Cardiac fibroblast (primary cell): ENCODE measurements at places on chromosomes 11 and 22.

GRCh38 chr11:111329306-111330204 is 31.2 kb downstream of the POU2AF3 start:
- DNase-seq = no peak

- DNase-seq = no peak
Observed at GRCh38 chr11:80034801-80035200, 594.0 kb upstream of the TENM4 start.

DNA sequence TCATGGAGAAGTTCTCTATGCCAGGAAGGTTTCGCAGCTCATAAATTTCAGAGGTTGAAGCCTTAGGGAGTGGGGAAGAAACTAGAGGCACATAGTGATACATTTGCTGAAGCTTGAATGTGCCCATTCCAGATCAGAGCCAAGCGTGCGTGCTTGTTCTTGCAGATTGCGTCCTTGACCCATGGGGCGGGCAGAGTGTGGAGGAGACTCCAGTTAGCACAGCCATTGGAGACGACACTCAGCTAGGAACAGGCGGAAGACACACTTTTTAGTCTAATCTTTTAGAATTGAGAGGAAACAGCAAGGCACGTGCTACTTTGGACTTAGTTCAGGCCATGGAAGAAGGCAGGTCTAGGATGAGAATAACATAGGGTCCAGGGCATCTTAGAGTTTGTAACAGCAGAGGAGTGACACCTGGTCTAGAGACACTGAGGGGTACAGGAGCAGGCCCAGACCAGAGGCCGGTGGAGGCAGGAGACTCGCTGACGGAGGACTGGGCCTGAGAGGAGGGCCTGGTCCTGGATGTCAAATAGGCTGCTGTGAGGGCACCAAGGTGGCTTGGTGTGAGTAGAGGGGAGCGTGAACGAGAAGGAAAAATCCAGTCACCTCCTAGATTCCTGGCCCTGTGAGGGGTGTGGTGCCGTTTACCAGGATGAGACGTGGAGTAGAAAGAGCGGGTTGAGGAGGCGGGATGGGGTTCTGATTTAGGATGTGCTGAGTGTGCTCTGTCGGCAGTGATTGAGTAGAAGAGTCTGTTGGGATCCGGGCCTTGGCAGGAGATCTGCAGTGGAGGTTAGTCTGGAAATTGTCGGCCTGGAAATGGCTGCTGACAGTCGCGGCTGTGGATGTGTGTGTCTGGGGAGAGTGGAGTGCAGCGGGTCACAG is 154.7 kb downstream of the TBC1D22A start:
- no peak for DNase-seq

DNA sequence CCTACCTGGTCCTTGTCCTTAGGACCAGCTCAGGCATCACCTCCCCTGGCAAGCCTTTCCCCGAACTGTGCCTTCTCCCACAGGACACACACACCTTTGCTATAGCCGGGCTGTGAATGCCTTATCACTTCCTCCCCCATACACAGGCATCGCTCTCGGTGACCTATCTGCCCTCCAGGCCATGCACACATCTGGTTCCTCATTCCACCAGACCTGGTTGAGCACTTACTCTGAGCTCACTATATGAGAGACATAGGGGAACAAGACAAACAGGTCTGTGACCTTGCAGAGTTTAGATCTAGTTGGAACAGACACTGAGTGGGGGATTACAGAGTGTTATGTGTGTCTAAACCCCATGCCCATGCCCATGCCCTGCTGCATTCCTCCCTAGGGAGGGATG is 3.1 kb upstream of the BCR start:
- DNase-seq = no peak

DNA sequence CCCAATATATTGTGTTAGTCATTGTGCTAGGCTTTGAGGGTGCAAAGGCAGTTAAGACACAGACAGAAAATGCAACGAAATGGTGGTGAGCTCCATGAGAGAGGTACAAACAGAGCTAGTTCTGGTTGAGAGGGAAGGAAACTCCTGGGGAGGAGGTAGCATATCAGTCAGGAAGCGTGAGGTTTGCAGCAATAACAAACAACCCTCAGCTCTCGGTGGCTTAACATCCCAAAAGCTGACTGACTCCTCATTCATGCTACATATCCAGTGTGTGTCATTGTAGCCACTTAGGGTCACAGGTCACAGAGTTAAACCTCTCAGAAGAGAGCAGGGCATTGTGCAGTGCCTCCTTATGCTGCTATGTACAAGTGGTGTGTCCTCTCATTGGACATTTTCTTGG is 1.7 kb upstream of the ST14 start:
- DNase-seq = no peak

GRCh38 chr11:65219930-65220213 is 38.1 kb downstream of the CAPN1 start:
- DNase-seq = peak; percentile 17

GRCh38 chr11:131571571-131571970 is 201.2 kb downstream of the NTM start:
- no peak for DNase-seq

- DNase-seq = no peak
Observed at GRCh38 chr11:107180236-107180635, 162.0 kb upstream of the GUCY1A2 start.

DNA sequence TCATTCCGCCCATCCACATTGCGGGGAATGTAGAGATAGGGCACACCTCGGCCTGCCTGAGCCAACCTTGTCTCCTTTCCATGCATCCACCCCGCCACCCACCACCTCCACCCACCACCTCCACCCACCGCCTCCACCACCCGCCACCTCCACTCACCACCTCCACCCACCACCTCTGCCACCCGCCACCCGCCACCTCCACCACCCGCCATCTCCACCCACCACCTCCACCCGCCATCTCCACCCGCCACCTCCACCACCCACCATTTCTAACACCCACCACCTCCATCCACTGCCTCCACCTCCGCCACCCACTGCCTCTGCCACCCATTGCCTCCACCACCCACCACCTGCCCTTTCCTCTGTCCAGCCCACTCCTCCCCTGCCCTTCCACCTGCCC is 78.4 kb downstream of the IGLL1 start:
- DNase-seq = no peak

DNA sequence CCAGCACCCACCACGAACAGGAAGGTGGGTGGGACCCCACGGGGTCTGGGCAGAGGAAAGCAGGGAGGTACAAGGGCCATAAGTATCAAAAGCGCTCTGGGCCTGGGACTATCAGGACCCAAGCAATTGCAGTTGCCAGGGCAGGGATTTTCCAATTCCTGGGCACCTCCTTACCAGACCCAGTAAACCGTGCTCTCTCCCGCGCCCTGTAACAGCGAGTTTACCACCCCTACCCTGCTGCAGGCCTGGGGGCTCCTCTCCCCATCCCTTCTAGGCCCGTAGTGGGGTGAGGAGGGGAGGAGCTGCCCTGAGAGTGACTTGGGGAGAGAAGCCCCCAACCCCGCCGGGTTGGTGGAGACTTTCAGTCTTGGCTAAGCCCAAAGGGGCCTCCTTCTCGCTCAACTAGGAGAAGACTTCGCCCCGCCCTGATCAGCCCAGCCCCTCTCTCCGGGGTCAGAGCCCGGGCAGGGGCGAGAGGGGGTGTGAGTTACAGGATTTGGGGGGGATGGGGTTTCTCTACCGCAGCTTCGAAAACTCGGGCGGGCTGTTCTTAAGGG is 5.4 kb downstream of the PAX6 start:
- no peak for DNase-seq

GRCh38 chr22:47398921-47399790 is 636.7 kb downstream of the TBC1D22A start:
- DNase-seq = no peak

- DNase-seq = peak; percentile 58
Observed at GRCh38 chr11:28342716-28343115, 234.5 kb downstream of the METTL15 start.

GRCh38 chr22:29266564-29267461 is 968 bp downstream of the RHBDD3 start:
- DNase-seq = peak; percentile 39

- no peak for DNase-seq
Observed at GRCh38 chr11:118635237-118635591, 27.8 kb downstream of the PHLDB1 start.

DNA sequence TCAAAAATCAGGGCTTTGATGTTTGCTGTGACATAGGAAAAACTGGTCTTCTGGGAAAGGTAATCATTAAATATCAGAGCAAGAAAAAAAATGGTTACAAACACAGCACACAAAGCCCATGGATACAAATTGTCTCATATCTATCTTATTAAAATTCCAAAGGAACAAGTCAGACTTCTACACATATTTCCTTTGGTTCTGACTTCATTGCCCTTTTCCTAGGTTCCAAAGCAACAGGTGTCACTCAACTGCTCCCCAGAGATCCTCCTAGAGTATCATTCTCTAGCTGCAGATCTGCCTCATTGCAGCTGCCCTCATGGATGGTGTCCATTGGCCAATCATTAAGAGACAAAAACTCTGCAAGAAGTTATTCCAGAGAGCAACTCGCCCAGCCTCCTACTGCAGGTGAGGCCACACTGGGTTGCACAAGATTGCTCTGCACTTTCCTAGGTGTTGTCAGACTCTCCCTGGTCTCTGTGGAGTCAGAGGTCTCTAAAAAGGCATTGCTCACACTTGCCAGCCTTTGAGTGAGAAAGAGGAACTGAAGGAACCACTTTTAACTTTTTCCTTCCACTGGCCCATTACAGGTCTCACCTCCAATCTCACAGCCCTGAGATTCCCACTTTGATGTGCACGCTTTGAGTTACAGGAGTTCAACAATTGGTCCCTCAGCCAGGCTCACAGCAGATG is 5.7 kb downstream of the DRICH1 start:
- no peak for DNase-seq

DNA sequence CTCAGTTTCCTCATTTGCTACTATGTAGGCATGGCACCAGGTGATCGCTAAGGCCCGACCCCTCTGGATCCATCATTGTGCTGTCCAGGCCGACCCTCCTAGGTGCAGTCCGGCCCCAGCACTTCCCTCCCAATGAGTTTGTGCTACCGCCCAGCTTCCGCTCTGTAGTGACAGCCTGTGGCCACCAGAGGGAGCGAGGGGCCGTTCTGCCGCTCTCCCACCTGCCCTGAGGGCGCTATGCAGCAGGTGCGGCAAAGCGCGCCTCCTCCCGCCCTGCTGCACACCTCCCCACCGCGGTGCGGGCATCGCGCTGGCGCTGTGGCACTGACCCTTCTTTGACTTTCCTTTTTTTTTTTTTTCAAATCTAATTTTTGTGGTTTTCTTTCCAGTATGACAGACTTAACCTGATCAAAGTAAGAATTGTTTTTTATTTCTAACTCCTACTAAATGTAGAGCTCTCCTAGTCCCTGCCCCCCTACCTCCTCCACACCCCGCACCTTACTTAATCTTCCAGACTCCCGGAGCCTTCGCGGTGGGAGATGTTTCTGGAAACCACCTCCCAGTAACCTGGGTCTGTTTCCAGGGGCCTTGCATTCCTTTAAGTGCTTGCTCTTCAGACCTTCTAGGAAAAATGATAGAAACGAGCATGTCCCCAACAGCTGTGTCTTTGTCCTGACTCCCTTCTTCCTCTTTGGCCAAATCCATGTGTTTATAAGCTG is 73.7 kb downstream of the SCN3B start:
- DNase-seq = peak; percentile 45

- peak; percentile 94 for DNase-seq
Observed at GRCh38 chr11:131889146-131889577, 518.7 kb downstream of the NTM start.
